ENCODE measurements at places on chromosomes 1 and 21.

DNA sequence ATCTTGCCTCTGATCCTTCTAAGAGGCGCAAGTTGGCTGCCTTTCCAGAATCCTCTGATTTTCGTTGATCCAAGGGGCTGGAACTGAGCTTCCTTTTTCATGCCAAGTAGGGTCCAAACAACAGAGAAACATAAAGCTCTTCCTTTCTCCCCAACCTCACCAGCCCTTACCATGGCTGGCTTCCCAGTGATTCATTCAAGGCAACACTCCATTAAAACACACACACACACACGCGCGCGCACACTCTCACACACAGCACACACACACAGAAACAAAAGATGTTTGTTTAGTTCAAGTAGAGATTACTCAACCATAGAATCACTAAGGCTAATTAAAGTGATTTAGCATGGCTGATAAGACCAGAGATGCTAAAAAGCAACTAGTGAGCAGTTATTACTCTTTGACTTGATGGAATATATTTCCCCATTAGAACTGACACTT, 13.0 kb upstream of the GUCA2A start:
- DNase-seq, result no peak

DNA sequence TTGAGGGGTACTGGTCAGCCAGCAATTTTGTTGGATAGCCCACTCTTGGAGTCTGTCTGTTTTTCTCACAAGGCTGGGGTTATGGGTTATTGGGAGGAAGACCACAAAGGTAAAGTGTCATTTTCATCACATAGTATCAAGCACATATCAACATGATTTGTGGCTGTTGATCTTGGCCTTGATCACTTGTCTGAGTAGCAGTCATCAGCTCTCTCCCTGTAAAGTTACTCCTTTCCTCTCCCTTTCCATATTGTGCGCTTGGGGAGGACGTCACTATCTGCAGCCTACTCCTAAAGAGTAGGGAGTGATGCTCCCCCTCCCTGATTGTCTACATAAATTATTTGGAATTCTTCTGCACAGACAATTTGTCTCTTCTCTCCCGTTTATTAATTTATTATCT, 1.8 kb upstream of the ZNF362 start:
- no peak for DNase-seq

GRCh38 chr1:20255666-20256065, 35.0 kb upstream of the VWA5B1 start:
- no peak for DNase-seq

DNA sequence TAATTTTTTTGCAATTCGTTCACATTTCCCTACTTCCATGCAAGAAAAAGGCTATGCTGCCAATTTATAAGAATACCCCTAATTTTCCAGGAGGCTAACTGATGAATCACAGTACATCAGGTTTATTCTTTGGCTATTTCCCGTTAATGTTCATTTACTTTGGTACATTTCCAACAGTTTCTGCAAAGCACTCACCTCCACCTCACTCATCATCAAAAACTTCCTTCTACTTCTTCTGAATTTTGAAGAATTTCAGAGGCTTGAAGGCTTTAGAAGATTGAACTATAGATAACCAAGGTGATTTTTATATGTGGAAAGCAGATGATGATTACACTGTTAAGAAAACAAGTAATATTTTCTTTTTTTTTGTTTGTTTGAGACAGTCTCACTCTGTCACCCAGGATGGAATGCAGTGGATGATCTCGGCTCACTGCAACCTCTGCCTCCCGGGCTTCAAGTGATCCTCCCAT, 60.5 kb upstream of the HP1BP3 start:
- DNase-seq, result no peak

GRCh38 chr1:65253800-65254319, 55.5 kb upstream of the DNAJC6 start:
- no peak for DNase-seq

GRCh38 chr1:29657816-29658215, 421.5 kb downstream of the PTPRU start:
- DNase-seq, result no peak

DNA sequence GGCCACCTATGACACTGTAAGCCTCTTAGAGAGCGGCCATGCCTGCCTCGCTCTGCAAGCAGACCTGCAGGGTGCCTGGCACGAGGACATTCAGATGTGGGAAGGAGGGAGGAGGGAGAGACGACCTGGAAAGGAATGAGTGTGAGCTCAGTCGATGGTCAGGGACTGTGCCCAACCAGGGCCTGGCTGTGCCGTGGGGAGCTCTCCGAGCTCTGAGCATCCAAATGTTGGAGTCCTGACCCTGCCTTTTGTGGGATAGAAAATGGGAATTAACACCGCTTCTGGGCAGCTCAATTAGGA, 7.3 kb downstream of the CSTB start:
- DNase-seq, result no peak

- DNase-seq, result no peak
These were observed 22.0 kb upstream of the VAMP3 start for GRCh38 chr1:7749126-7749525.

DNA sequence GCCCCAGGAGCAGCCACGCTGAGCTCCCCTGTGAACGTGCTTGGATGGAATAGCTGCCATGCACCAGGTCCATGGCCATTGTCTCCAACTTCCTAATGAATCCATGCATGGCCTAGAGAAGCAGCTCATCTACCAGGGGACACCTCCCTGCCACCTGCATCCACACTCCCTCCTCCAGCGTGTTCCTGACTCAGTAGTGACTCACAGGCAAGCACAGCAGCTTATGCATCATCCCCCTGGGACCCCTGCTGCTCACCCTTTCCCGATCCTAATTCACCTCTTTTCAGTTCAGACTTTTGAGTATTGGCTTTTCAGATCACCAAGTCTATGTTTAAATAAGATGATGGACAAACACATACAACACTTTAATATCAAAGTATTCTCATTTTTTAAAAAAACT, 39.9 kb upstream of the TADA1 start:
- no peak for DNase-seq

GRCh38 chr21:36701756-36702621, 3.1 kb downstream of the SIM2 start:
- DNase-seq, result no peak

DNA sequence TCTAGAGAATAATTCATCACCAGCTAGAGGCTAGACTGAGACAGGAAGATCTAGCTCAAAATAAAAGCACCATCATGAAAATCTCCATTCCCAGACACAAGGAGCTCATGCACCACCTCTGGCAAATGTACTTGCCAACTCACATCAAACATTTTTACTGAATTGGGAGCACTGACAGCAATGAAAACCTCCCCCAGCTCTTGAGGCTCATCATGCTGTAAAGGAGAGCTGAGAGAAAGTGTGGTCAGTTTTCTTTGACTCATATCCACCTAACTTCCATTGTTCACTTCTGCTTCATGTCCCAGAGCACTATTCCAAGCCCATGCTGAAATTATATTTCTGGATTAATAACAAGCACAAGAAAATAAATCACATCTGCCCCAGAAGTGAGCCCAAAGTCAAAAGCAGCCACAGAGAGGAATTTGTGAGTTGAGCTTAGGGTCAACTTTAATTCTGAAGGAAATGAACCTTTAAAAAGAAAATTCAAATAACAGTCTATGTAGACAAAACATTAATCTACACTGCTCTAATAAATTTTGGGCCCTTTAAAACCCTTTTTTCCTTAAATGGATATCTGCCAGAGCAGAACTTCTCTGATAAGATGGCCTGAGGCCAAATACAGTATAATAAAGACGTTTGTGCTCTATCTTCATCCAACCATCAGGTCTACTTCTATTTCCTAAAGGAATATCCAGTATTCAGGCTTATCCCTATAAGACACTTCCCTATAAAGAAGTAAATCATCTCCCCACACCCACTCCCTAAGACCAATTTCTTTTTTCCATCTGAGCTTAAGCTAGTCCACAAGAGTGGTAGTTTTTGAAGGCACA, 85.9 kb upstream of the ADAM30 start:
- DNase-seq, result no peak

- DNase-seq, result no peak
These were observed 29.4 kb downstream of the HMGB4 start for GRCh38 chr1:33893147-33893830.

DNA sequence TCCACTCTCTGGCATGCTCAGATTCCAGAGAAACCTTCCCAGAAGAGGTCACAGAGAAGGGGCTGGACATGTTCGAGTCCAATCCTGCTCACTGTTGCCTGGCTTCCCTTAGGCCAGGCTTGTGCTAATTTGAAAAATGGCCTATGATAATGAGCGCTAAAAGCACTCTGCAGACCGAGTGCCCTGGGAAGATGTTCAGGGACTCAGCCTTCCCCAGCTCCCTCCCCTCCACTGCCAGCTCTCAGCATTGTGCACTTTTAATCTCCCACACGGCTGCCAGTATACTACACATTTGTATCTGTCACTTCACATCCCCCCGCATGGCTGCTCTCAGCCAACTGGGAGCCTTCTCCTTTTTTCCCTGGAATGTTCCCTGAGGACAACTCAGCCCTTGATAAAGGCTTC, 24.1 kb downstream of the FAM163A start:
- no peak for DNase-seq

DNA sequence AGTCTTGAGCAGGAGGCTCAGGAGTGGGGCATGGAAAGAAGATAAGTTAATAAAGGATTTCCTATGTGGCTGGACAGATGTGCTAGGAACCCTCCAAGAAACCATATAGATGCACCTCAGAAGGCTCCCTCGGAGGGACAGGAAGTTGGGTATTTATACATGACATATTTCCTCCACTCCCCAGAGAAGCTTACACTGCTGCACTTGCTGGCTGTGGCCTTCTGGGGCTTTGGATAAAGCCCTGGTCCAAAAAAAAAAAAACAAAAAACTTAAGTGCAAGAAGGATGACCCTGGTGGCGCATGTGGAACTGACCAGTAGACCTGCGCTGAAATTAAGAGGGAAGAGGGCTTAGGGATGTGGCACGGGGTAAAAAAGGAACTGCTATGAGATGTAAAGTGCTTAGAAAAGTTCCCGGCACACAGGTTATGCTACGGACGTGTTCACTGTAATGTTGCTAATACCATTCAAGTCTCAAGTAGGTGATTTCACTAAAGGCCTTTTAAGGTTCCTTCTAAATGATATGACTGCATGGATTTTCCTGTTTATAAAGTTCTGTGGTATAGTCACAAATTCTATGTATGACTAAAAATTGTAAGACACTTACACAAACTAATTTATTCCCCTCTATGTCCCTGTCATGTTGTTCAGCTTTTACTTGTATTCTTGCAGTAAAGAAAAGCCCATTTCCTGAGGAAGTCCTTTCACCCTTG, 253.6 kb downstream of the HMCN1 start:
- DNase-seq, result no peak
